ENCODE measurements at places on chromosomes 2 and 18.

GRCh38 chr18:79485788-79486355, 90.1 kb downstream of the NFATC1 start:
- DNase-seq = no peak

DNA sequence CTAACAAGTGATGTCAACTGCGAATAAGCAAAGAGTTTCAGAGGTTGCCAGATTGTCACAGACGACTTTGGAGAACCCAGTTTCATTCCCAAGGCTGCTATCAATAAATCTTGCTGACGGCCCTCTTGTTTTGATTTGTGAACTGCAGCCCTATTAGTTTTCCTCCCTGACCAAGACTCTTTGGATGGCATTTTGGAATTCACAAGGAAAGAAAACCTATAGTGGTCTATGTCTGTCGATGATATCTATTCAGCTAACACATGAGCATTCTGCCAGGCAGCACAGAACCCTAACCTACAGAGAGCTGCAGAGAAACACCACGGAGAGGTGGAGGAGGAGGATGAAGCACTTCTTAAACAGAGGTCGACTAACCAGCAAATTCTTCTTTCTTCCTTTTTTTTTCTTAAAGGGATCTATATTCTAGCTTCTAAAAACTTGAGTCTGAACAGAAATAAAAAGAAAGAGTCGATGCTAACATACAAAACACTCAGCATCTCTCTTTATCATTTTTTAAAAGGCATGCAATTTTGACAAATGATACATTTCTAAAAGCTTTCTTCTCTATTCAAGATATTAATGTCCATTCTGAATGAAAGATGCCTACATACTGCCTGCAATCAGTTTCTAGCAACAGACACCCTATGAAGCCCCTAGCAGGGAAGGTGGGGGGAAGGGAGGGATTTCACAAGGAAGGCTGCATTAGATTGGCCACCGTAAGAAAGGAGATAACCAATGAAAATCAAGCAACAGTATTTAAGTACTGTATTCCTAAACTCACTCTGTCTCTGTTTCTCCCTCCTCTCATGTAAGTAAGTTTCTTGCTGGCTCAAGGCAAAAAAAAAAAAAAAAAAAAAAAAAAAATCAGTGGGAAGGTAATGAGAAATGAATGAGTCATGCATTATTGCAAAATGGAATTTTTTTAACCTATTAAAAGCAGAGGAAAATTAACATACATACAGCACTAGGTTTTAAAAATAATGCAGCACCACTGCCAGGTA, 83.0 kb upstream of the CHRNA1 start:
- DNase-seq = peak; percentile 85

GRCh38 chr2:65281627-65282351, 54.2 kb downstream of the ACTR2 start:
- DNase-seq = no peak

- DNase-seq = no peak
These were observed 19.4 kb downstream of the DOK1 start for GRCh38 chr2:74573747-74574562.

- DNase-seq = no peak
These were observed 58.8 kb downstream of the SPP2 start for GRCh38 chr2:234109321-234109720.

- DNase-seq = no peak
These were observed at the start of gene EPB41L3 for GRCh38 chr18:5543773-5544389. EPB41L3 (minus strand) TSS chr18:5543997; CDS start chr18:5489183, 54,814 bp downstream.

DNA sequence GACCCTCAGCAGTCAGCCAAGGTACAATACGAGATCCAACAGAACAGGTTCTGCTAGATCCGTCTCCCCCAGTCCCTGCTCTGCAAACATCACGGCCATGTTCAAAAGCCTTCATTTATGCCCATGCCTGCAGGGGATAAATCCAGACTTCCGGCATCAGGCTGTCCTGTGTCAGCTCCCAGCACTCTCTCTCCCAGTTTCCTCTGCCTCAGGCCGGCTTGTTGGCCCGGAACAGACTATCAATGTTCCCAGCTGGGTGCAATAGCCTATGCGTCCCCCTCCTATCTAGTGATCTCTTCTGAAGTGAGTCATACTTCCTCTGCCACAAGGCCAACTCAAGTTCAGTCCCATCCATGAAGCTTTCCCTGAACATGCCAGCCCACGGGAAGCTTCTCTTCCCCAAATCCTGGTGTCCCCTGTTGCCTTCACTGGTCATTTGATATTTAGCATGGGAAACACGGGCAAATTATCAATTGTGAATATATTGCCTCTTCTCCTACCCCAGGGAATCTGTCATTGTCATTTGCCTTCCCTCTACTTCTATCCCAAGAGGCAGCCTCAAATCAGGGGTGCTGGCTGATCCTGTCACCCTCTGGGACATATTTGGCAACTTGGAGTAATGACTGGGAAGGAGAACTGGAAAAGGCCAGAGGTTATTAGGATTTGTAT, 51.1 kb downstream of the CAPN13 start:
- DNase-seq = no peak

DNA sequence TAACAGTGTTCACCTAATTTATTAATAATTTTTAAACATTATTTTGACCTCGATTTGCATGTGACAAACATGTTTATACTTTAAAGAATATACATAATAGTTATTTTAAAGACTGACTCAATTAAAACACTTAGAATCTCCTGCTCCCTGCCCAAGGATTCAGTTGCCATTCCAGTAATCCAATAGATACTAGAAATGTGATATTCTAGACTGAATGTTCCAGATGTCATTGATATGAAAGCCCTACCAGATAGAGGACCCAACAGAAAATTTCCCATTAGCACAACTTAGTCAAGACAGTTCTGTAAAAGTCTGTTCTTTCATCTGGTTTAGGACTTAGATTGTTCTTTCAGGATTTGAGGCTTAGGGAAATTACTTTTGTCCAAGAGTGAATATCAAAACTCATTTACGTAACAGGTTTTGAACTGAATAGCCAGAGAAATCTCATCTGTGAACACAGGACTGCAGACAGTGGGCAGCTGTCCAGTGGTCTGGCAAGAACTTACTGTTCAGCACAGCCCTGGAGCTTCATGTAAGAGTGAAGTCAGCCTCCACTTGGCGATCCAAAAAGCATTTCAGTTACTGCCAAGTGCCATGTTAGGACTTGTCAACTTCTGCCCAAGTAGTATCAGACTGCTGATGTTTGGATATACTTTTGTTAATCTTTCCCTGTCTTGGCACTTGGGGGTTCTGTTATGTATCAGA, 77.5 kb downstream of the OSBPL6 start:
- DNase-seq = peak; percentile 19

DNA sequence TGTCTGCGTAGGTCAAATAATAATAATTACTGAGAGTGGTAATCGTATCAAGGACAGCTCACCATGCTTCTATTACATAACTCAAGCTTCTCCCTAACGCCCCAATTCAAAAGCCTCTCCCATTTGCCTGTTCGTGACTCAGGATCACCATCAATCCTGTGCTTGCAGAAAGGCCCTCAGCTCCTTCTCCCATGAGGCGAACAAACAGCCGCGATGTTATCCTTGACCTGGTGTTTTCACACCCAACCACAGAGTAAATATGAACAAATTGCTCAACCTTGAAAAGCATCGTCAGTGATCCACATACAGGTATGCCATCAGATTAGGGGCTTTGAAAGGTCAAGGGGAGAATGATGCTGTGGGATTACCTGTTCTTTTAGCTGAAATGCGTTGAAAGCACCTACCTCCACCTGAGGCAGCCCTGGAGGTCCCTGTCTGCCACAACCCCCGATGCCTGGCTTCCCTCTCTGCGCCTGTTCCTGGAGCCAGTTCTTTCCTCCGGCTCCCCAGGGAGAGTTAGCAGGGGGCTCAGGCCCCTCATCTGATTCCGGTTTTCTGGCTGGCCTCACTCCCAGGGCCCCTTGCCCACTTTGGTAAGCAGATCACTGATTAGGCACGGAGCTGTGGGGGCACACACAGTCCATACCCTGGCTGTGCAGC, 39.1 kb upstream of the ODC1 start:
- DNase-seq = no peak

GRCh38 chr2:33644215-33644614, 45.1 kb upstream of the FAM98A start:
- DNase-seq = no peak

- no peak for DNase-seq
These were observed 7.0 kb downstream of the LPIN1 start for GRCh38 chr2:11753452-11753885.

DNA sequence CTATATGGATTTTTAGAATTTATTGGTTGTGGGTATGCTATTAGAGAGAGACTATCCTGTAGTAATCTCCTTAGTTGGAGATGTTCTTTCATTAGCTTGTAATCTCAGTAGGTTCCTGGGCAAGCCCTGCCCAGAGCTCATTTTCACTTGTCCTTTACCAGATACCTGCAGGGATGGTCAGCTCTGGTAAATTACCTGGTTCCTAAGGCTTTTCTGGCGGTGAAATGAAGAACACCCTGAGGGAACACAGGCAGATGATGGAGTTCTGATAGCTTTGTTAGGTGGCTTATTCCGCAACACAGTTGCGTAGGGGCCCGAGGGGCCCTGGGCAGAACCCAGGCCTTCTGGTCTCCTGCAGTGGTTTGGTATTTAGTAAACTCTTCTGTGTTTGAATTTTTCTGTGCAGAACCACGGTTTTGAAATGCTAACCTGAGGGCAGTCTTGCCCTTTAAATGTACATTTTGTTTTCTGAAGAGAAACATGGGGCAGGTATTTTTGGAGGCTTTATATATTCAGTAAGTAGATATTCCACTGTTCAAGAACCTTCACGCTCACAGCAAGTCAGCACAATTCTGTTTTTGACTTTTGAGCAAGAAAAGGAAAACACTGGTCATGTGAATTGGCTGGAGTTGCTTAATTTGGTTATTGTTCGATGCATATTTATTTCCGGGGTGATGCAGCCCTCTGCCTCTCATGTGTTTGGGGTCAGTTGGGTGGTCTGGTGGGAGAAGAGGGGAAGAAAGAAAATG, 22.4 kb downstream of the ZNF532 start:
- no peak for DNase-seq

Data from DMS 273 treated with DMSO at 0.1 percent for 48 hours (cell line).